Right renal pelvis (tissue), 4 donors: ENCODE measurements at places on chromosomes 5 and 9. TPM values are rescaled to one million over a fixed set of nuclear protein-coding genes. Genes with fewer than 3 reads are reported as not detected.

GRCh38 chr9:109458453-109459211 is 39.5 kb downstream of the PTPN3 start:
- no peak for DNase-seq

GRCh38 chr9:131950487-131950886 is 129.2 kb downstream of the MED27 start:
- DNase-seq = no peak

DNA sequence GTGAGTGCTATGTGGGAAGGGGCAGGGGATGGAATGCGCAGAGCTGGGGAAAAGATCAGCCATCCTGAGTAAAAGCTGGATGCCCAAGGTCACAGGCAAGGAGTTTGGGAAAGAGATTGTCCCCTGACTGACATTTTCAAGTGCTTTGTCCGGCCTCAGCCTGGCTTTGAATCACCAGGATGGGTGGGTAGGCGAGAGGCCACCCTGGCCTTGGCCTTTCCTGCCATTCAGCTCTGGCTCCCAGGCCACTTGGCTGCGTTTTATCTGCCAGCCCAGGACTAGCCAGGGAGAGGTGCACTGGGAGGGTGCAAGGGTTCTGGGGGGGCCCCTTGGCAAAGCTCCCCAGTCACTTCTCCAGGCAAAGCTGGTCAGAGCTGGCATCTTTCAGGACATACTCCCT is 37.4 kb upstream of the SYNPO start:
- no peak for DNase-seq

DNA sequence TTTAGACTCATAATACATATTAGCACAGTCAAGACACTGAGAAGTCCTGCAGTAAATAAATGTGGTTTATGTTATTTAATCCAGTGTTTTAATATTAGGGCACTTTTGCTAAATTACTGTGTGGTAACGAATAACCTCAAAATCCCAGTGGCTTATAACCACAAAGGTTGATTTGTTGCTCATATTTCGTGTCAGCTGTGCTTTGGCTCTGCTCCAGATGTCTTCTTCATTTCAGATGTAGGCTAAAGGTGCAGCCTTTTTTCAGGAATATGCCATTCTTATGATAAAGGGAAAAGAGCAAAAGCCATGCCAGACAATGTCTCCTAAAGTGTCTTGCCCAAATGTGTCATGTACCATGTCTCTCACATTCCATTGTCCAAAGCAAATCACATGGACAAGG is 144.8 kb downstream of the BRINP1 start:
- no peak for DNase-seq

DNA sequence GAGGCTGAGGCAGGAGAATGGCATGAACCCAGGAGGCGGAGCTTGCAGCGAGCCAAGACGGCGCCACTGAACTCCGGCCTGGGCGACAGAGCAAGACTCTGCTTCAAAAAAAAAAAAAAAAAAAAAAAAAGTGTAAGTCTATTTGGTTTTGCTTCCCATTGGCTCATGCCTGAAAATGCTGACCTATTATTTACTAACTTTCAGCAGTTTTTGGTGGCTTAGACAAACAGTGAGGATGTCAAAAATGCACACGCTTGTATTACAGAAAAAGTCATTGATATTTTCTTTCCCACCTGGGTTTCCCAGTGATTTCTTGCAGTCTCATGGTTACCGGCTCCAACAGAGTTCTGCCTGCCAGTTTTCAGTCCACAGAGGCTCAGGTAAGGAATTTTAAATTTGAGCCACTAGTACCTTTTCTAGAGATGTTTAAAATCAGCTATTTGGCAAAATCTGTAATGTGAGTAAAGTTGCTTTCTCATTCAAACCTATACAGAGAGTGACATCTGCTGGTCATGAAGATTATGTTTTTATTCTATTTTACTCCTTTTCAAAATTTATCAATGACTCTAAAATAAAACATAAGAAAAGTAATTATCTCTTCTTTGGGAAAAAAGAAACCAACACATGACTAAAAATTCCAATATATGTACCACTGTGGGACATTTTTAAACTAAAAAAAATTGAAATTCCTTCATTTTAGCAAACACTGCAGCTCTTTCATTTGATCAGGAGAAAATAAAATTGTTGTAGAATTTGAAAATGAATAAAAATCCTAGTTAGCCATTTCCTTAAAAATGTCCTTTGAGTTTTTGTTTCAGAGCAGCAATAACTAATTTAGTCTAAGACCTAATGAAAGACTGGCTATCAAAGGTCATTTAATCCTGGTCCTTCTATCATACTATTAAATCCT is 8.8 kb downstream of the FAM200C start:
- no peak for DNase-seq

DNA sequence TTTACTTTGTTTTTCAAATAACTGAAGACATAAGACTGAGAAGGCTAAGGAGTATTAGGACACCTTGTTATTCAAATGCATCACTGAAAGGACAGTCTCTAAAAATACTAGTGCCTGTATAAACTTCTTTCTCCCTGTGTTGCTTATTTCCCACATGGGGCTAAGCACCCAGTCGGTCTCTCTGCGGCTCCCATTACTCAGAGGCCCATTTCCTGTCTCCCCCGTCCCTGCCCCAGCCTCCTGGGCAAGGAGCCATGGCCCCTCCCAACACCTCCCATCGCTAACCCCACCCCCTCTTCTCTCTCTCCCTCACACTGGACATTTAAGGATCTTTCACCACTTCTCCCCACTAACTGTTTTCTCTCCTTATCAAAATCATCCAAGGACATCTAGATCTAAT is 81.9 kb downstream of the EBF1 start:
- DNase-seq = no peak

- DNase-seq = no peak
Measured at GRCh38 chr9:112771359-112772214, 21.0 kb downstream of the SNX30 start.

- DNase-seq = no peak
Measured at GRCh38 chr5:158164296-158165047, 305.5 kb upstream of the CLINT1 start.

- DNase-seq = no peak
Measured at GRCh38 chr5:43017428-43017815, 22.7 kb downstream of the ANXA2R start.

DNA sequence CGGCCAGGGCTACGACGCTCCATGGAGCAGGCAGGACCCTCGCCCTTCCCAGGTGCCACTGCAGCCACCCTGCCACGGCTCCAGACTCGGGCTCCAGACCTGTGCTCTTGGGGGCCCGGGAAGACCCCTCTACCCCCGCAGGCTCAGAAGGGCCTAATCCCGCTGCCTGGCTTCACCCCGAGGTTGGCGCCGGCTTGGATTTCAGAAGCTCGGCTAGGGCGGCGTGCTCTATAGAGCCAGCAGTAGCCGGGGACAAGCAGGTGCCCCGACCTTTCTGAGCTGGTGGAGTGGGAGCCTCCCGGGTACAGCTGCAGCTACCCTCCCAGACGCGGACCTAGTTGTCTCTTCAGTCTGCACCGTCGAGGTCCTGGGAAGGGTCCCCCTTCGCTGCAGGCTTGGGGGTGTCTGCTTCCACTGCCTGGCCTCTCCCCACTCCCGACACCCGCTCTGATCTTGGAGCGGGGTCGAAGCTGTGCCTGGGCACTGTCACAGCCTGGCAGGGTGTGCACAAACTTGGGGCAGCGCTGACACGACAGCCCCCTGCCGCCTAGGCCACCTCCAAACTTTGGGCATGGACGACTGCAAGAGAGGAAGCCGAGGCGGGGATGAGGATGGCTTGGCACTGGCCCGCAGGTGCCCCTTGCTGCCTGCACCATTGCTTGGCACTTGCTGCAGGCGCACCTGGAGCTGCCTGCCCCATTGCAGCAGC is 1366.1 kb upstream of the CDH9 start:
- DNase-seq = no peak

DNA sequence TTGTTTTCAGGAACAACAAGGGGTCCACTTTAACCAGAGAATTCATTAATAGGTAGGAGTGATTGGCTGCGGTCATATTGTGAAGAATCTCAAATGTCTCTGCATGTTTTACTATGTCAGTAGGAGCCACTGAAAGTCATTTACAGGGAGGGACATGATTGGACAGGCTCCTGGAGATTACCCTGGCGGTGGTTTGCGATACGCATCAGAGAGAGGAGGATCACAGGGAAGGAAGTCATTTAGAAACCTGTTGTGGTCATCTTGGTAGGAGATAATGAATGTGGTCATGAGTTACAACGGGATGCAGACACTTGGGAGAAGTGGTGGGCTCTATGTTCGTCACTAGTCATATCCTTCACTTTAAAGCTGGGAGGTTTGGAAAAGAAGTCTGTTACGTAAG is 262.8 kb downstream of the FAM114A2 start:
- DNase-seq = no peak

- no peak for DNase-seq
Measured at GRCh38 chr9:126984969-126985368, 70.4 kb downstream of the RALGPS1 start.

DNA sequence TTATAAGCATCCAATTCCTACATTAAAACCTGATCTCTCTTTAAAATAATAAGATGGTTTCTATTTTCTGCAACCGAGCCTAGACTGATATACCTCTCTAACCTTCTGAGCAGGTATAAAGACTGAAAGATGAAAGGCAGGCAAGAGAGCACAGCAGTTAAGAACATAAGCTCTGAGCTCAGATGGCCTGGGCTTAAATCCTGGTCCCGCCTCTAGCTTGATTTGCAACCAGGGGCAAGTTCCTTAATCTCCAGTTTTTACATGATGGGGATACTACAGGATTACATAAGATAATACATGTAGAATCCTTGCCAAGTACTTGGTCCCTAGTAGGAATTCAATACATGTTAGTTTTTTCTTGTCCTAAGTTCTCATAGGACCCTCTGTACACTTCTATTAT is 33.9 kb downstream of the SLC24A2 start:
- DNase-seq = no peak

DNA sequence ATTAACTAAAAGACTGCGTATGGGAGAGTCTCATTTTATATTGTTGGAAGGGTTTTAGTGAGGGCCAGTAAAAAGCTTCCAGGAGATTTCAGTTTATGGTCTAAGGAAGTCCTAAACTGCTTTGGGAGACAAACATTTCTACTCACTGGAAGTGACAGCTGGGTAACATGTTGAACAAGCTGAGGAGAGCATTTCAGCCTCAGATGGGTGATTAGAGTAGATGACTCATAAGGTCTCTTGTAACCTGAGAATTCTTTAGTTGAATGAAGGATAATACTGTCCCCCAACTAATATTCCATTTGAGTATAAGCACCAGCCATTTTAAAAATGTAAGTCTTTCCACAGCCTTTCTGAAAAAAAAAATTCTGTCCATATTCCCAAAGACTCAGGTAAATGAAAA is 218.0 kb upstream of the C9orf72 start:
- DNase-seq = no peak

DNA sequence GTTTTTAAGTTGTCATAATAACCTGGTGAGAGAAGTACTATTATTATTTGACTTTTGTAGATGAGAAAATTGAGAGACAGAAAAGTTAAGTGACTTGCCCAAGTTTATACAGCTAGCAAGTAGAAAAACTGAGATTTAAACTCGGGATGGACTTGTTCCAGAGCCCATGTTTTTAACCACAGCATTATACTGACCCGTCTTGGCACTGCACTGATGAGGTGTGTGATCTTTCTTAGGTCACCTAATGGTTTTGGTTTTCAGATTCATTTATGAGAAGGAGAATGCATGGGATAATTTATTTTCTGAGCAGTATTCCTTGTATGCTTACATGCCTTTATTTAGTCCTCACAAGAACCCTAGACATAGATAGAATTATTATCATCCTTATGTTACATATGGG is 201.8 kb upstream of the CDKN2B start:
- no peak for DNase-seq

- DNase-seq = no peak
Measured at GRCh38 chr9:122364783-122365150, 6.1 kb upstream of the PTGS1 start.

- DNase-seq = no peak
Measured at GRCh38 chr9:94478755-94479730, 75.8 kb upstream of the PCAT7 start.

Gene LCN12
- polyA plus RNA-seq = 34.3 TPM

Gene C5orf52
- not detected for polyA plus RNA-seq

Gene TAF1L
- polyA plus RNA-seq = 0.06 TPM

Gene FAM81B
- 5.7 TPM for polyA plus RNA-seq

Gene NFIB
- polyA plus RNA-seq = 18.6 TPM

Gene TAF11L5
- not detected for polyA plus RNA-seq

Gene ARHGEF37
- 6.9 TPM for polyA plus RNA-seq

Gene ECM2
- 23.6 TPM for polyA plus RNA-seq

Gene CA9
- 0.20 TPM for polyA plus RNA-seq

Gene OGN
- polyA plus RNA-seq = 72.1 TPM

Gene IL9
- polyA plus RNA-seq = not detected

Gene FBN2
- 89.8 TPM for polyA plus RNA-seq
